ENCODE measurements at places on chromosomes 16 and 17.

DNA sequence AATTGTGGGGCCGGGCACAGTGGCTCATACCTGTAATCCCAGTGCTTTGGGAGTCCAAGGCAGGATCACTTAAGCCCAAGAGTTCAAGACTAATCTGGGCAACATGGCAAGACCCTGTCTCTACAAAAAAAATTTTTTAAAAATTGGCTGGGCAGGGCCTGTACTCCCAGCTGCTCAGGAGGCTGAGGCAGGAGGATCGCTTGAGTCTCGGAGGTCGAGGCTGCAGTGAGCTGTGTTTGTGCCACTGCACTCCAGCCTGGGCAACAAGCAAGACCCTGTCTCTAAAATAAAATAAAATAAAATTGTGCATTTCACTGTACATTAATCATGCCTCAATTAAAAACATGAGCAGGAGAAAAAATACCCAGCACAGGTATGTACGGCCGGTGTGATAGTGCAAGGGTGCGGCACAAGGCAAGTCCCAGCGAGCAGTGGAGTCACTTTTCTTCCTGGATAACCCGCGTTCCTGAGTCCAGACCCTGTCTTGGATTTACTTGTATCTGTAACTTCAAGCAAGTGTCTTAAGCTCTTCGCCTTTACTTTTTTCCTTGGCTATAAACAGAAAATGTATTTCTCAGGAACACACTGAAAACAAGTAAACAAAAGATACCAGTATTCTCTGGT lies 11.4 kb downstream of the ZDHHC7 start:
- no peak for DNase-seq

GRCh38 chr16:89304181-89304851 lies 86.8 kb downstream of the ZNF778 start:
- DNase-seq = no peak

- no peak for DNase-seq
Measured at GRCh38 chr16:21590287-21590686, 9.1 kb upstream of the METTL9 start.

- peak; percentile 84 for DNase-seq
Measured at GRCh38 chr17:42519546-42520491, 16.2 kb upstream of the NAGLU start.

GRCh38 chr17:55424893-55425540 lies 3.4 kb upstream of the MMD start:
- no peak for DNase-seq

GRCh38 chr17:38996660-38997337 lies 29.6 kb upstream of the FBXO47 start:
- no peak for DNase-seq

DNA sequence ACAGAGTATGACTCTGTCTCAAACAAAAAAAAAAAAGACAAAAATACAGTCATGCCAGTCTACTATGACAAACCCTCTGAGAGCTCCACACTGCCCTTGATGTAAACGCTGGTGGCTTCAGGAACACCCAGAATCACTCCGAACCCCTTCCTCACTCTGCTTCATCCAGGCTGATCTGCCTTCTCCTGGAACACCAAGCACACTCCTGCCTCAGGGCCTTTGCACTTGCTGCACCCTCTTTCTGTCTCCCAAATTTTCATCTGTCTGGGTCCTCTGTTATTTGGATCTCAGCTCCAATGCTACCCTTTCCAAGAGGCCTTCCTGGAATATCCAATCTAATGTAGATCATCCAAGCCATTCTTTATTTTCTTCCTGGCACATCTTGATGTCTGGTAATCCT lies 7.9 kb upstream of the SLC39A11 start:
- DNase-seq = no peak

- DNase-seq = no peak
Measured at GRCh38 chr16:78460428-78460827, 361.0 kb downstream of the WWOX start.

DNA sequence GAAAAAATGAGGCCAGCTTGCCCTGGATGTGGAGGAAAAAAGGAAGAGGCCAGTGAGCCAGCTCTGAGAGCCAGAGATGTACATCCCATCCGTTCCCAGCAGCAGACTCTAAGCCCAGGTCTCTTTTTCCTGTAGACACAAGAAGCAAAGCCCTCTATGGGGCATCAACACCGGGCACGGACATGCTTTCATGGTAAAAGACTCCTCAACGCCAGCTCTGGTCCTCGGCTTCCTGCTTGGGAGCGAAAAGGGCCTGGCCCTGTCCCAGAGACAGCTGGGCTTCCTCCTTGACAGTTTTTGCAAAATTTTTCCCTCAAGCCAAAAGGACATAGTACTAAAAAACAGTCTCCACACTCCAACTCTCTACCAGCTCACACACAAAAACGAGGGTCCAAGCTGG lies 27.1 kb downstream of the PELP1 start:
- no peak for DNase-seq

GRCh38 chr16:14485121-14485551 lies 144.9 kb downstream of the PARN start:
- DNase-seq = no peak

DNA sequence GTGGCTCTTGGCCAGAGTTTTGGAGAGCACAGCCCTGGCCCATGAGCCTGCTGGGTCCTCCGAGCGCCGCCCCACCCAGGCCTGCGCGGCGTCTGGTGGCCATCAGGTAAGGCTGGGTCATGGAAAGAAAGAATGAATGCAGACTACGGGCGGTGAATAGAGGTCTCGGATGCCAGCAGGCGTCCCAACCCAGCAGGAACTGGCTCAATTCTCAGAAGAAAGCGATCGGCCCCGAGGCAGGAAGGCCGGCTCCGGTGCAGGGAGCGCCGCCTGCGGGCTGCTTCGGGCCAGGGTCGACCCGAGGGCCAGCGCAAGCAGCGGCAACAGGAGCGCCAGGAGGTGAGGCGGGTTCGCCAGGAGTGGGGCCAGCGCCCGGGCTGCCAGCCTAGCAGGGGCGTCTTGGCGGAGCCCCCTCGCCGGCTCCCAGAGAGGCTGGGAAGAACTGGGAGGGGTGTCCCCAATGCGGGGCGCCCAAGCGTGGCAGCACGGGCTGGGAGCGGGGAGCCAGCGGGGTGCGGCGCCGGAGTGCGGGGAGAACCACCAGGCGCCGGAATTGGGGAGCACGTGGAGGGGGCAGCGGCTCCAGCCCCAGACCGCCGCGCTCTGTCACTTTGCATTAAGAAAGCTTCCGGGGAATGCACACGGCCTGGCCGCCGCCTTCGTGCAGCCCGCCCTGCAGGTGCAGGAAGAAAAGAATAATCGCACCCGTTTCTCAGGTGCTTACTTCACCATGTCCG lies 7.1 kb upstream of the TMC5 start:
- no peak for DNase-seq

GRCh38 chr16:31464348-31464769 lies 5.1 kb downstream of the ARMC5 start:
- no peak for DNase-seq

GRCh38 chr16:73064994-73065545 lies 17.1 kb upstream of the ZFHX3 start:
- DNase-seq = no peak

DNA sequence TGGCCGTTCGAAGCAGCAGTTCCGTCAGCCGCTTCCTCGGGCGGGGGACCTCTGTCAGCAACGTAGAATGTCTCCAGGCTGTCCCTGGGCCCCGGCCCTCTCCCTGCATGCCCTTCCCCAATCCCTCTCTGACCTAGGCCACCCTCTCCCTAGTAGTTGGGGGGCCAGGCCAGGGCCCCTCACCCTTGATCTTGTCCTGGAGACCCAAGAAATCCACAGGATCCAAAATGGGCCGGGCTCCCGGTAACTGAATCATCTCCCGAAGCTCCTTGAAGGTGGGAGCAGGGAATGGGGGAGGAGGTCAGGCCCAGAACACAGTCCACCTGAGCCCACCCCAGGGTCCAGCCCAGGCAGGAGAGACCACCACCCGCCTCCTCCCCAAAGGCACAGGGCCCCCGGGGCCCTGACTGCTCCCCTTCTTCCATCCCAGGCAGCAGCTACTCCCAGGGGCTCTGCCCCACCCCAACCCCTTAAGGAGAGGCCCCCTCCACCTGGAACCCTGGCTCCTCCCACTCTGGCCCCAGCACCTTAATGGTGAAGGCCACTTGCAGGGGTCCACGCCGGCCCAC lies 4.7 kb upstream of the GRIN2C start:
- no peak for DNase-seq

DNA sequence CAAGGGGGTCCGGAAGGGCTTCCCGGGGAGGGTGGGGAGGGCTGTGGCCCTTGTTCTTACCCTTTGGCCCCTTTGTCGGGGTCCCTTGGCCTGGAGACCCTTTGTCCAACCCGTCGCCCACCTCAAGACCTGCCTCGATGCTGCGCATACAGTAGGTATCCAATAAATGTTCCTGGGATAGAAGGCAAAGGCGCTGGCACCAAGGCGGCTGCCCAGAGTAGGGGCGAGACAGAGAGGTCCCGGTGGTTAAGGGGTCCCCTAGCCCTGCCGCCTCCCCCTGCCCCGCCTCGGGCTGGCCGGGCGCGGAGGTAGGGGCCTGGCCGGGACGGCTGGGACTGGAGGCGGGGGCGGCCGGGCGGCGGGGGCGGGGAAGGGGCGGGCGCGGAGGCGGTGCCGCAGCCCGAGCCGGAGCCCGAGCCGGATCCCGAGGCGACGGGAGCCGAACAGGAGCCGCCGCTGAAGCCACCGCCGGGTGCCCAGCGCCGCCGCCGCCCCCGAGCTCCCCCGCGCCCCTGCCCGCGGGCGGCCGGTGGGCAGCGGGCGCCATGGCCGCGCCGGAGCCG lies at the start of gene NHERF2:
NHERF2 (plus strand) TSS at position 442 of the 563 bp plus-strand sequence; CDS start at position 546, 104 bp downstream.
- DNase-seq = no peak

- no peak for DNase-seq
Measured at GRCh38 chr16:86783636-86784626, 205.6 kb downstream of the FOXL1 start.

GRCh38 chr17:4632581-4632920 lies 8.9 kb downstream of the ALOX15 start:
- no peak for DNase-seq

DNA sequence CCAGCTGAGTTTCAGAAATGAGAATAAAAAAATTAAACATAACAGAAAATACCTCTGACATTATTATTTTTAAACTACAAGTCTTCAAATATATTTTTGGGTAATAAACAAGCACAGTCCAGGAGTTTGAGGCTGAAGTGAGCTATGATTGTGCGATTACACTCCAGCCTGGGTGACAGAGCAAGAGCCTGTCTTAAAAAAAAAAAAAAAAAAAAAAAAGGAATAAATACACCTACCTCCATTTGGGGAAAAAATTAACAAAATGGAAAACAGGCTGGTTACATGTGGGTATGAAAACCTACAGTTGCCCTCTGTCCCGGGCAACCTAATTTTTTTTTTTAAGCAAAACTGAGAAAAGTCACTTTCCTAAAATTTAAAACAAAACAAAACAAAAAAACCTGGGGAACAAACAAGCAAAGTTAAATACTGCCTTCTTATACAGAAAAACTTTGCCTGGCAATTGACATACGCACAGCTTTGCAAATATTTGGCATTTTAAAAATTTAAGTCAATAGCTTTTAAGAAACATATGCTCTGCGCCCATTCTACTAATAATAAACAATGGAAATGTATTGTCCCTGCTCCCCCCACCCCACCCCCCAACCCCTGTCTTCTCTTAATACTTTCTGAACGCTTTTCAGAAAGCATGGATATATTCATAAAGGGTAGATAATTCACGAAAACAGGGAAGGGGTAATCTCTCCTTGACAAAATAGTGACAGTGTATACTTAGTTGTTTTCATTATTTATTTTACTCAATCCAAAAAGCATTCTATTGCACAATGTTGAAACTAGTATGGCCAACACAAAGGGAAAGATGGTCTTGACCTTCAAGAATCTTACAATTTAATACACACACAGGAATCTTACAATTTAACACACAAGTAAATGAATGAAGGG lies 81.3 kb downstream of the STH start:
- DNase-seq = no peak

- no peak for DNase-seq
Measured at GRCh38 chr17:79043931-79044320, 20.0 kb downstream of the C1QTNF1 start.

- DNase-seq = no peak
Measured at GRCh38 chr16:11539641-11540050, 47.1 kb downstream of the LITAF start.

DNA sequence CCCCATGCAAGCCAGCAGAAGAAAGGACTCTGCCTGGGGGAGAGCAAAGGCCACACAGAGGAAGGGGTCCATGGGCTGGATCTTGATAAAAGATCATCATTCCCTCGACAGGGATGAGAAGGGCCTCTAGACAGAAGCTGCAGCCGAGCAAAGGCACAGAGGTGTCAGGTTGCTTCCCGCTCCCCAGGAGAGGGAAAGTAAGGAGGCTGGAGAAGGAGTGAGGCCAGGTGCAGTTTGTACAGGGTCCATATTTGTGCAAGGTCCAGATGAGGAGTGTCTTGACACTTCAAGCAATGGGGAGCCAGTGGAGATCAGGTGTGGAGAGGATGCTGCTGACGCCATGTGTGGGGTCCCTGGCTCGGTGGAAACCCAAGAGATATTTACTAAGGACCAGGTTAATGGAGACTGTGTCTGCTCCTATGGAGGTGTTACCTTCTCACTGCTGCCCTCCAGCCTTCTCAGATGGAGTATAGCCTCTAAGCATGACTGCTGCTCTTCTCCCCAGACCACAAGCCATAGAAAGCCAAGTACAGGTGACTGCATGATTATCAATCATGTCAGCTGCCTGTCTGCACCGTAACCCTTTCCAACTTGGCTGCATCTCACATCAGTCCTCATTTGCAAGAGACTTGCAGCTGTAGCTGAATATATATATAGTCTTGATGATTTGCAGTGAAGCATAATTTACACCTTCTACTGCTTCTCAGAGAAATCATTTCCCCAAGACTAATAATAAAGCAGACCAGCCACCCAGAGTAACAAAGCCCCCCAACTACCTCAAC lies 21.1 kb downstream of the GAS7 start:
- no peak for DNase-seq

GRCh38 chr16:83176802-83177201 lies 550.0 kb downstream of the CDH13 start:
- no peak for DNase-seq

DNA sequence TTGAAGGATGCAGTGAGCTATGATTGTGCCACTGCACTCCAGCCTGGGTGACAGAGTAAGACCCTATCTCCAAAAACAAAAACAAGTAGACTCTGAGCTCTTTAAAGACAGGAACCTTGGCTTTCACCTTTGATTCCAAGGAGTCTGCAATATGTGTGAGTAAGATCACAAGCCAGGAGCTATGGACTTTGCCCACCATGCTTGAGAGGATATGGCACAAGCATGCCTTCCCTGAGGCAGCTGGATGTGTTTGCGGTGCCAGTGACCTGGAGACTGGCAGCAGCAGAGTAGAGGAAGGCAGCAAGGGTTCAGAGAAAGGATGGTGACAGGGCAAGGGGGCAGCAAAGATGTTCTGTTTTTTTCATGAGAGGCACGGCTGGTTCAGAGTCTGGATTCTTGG lies 14.5 kb upstream of the PRKCA start:
- DNase-seq = no peak

GRCh38 chr17:71329310-71330098 lies 791.3 kb upstream of the SOX9 start:
- no peak for DNase-seq

GRCh38 chr17:82023447-82024241 lies 539 bp downstream of the LRRC45 start:
- DNase-seq = no peak

DNA sequence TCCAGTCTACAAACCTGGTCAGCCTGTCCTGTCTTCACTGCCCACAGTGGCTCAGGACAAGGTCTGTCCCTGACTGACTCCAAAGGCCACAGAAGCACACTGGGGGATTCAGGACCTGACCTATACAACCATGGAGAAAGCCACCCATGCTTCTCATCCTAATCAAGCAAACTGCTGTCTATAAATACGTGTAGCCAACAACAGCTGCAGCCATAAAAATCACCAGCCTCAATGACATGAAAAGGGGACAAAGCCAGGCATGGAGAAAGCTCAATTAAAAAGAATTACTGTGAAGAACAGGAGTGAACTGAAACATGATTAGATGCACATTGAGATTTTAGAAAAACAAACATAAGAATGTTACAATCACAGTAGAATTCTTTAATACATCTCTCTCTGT lies 170.1 kb downstream of the CDK5R1 start:
- DNase-seq = no peak
